ENCODE measurements at places on chromosomes 1 and 21.

DNA sequence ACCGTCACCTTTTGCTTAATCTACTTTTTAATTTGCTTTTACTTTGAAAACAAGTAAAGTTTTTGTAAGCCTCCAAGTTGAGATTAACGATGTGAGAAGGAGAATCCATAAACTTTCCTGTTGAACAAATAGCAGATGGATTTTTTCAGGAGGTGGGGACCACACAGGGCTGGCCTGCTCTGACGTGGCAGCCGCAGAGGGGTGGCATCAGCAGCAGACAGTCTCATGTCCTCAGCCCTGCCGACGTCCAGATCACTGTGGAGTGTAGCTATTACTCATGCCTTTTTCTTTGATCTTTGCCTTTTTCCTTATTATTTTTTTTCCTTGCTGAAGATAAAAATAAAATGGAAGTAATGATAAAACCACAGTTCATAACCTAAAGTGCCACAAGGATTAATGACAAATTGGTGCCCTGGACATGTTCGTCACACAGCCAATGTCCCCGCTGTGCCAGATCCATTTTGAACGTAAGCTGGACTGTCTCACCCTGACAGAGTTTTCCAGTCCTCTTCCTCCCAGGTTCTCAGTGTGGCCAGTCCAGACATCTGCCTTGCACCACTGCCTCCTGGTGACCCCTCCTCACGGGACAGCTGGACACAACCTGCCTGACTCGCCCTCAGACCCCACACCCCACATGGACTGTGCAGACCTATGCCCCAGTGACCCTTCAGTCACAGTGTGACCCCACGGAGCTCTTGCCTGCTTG, 15.4 kb upstream of the ZBTB21 start:
- no peak for DNase-seq

- DNase-seq, result peak; percentile 30
Measured at GRCh38 chr1:113792471-113792870, 19.8 kb downstream of the RSBN1 start.

DNA sequence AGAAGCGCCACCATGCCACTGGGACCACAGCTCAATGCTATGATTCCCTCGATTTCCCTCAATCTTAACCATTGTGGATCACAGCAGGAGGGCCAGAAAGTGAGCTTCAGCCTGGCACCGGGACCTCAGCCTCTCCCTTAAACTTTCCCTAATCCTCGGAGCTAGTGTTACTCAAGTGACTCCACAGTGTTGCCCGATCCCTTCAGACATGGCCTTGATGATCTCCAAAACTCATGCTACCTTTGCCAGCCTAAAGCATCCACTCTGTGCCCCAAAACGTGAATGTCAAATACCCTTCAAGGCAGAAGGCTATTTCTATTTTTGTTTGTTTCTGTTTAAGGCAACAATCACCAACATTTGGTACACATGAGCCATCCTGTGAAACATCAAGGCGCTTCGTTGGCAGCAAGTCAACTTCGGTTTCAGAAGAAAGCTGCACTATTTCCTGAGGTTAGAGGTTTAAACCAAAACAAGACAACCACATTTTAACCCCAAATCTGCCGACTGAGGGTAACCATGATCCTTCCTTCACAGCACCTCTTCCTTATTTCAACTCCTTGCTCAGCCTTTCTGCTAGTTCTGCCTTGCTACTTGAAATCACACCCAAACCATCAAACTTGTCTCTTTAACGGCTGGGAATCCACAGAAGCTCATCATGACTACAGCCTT, 94.4 kb upstream of the KRTAP19-8 start:
- peak; percentile 84 for DNase-seq

DNA sequence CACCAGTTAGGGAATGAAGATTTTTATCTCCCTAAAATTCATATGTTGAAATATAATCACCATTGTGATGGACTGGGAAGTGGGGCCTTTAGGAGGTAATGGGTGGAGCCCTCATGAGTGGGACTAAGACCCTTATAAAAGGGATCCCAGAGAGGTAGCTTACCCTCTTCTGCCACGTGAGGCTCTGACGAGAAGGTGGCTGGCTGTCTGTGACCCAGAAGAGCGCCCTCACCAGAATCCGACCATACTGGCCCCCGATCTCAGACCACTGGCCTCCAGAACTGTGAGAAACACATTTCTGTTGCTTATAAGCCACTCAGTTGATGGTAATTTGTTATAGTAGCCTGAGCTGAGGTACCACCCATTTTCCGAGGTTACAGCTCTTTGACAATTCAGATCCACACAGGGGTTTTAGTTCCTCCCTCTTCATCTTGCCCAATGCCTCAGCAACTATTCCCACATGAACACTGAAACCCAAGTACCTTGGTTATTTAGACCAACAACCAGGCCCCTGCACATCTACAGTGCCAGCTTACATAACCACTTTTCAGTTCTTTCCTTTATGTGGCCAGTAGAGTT, 27.6 kb upstream of the HUNK start:
- no peak for DNase-seq

GRCh38 chr1:180802813-180803212, 109.9 kb upstream of the KIAA1614 start:
- DNase-seq, result no peak

DNA sequence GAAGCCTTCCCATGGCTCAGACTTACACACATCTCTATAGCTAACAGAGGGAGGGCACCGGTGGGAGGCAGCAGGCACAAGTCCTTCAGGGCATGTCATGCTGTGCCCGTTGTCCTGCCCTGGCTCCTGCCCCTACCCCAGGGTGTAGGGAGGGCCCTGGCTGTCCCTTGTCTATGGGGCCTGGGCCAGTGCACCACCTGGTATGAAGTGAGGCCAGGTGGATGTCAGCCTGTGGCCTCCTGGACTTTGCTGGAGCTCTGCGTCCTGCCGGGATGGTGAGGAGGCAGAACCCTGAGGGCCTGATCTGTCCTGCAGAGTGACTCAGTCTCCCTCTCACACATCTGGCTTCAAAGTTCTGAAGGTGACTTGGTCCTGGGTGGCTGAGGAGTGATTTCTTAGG, 47.3 kb upstream of the GPR37L1 start:
- DNase-seq, result no peak

- peak; percentile 54 for DNase-seq
Measured at GRCh38 chr1:243508303-243508713, 252.5 kb downstream of the SDCCAG8 start.

DNA sequence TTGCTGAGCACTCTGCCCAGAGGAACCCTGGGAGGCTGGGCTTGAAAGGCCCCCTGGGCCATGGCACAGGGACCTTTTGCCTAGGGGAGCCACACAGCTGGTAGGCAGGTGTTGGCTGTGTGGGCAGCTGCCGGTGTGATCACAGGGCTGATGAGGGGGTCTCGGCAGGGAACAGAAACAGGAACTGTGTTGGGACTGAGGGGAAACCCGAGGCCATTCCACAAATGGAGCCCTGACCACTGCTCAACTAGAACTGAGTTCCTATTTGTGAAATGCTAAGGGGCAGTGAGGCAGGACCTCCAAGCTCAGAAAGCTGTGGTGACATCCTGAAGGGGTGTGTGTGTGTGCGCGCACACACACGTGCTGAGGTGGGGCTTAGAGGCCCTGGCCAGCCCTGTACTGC, 6.4 kb upstream of the THEM5 start:
- no peak for DNase-seq

DNA sequence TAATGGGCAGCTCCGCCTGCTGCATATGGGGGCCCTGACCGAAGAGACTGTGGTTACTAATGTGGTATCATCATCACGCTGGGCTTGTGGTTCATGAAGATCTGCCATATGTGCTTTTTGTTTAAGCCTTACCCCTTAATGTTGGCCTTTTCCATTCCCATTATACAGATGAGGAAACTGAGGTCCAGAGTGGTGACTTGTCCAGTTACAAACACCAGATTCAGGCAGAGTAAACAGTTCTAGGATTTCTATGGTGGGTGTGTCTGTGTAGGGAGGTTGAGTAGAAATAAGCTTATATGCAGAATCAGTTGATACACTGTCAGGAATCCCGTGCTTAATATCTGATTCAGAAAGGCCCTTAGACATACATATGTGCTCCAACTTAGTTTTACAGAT, 691 bp downstream of the UTP11 start:
- DNase-seq, result no peak

- DNase-seq, result no peak
Measured at GRCh38 chr1:85681087-85681486, 27.1 kb downstream of the ZNHIT6 start.

- no peak for DNase-seq
Measured at GRCh38 chr1:23514111-23514679, 16.8 kb downstream of the E2F2 start.

GRCh38 chr1:20603504-20604464, 14.9 kb downstream of the CDA start:
- DNase-seq, result no peak

- DNase-seq, result no peak
Measured at GRCh38 chr1:57163789-57164188, 198.0 kb upstream of the C8B start.

DNA sequence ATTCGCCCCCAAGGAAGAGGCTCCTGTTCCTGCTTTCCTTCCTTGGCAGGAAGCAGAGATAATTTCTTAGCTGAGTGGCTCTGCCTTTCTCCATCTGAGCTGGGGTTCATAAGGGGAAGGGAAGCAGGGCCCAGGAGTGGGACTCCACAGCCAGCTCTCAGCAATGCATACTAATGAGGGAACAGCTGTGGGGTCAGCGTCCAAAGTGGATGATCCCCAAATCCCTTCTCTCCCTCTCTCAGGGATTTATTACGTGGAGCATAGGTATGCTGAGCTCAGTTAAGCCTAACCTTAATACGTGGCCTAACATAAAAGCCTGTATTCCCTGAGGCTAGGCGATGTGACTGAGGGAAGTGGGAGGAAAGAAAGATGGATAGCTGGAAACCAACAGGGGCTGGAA, 87.3 kb upstream of the CTTNBP2NL start:
- DNase-seq, result no peak
